HL-60 (cell line): ENCODE measurements at places on chromosomes 4 and X.

- DNase-seq = no peak
Observed at GRCh38 chr4:83083925-83084475, 30.5 kb downstream of the PLAC8 start.

GRCh38 chr4:75243570-75243969, 270.6 kb downstream of the RCHY1 start:
- no peak for DNase-seq

- no peak for DNase-seq
Observed at GRCh38 chr4:125948021-125948420, 633.3 kb downstream of the FAT4 start.

- DNase-seq = no peak
Observed at GRCh38 chr4:81605271-81605670, 133.6 kb upstream of the RASGEF1B start.

- DNase-seq = no peak
Observed at GRCh38 chr4:68748181-68748991, 67.4 kb upstream of the UGT2B10 start.
